ENCODE measurements at places on chromosomes 16 and 17.

GRCh38 chr17:64261417-64262145 is 1.5 kb downstream of the TEX2 start:
- no peak for DNase-seq

DNA sequence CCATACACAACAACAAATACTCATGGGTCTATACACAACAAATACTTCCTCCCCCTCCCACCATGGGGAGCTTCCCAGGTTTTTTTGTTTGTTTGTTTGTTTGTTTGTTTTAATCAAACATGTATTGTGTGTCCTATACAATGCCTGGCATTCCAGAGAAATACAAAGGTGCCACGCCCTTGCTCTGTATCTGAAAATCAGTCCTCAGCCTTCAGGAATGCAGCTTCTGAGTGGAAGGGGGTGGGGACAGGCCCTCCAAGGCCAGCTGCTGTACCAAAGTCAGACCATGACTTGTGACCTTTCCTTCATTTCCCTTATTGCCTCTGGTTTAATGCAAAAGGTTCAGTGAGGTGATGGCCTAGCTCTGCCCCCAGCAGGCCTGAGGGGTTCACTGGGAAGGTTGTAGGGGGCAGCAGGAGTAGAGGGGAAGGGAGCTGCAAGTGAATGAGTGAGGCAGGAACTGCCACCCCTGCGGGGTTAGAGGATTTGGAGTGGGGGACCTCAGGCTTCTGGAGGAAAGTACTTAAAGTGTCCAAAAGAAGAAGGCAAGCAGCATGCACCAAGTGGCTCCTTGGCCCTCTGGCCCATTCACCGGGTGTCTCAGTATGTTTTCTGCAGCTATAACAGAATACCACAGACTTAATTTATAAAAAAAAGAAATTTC is 105.2 kb downstream of the CLEC16A start:
- no peak for DNase-seq

DNA sequence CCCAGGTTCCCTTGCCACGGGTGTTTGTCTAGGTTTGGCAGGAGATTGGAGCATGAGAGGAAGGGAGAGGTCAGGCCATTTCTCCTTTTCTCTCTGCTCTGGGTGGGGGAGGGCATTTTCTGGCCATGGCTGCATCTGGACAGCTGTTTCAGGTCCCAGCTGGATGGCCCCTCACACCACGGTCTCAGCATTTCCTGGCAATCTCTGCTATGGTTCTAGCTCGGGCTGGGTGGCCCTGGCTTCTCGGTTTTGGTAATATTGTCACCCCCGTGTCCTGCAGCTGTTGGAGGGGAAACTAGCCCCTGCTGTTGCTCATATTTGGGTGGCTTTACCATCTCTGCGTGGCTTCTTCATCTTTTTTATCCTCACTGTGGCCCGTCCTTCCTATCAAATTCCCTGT is 11.5 kb upstream of the NLRP1 start:
- DNase-seq, result no peak

DNA sequence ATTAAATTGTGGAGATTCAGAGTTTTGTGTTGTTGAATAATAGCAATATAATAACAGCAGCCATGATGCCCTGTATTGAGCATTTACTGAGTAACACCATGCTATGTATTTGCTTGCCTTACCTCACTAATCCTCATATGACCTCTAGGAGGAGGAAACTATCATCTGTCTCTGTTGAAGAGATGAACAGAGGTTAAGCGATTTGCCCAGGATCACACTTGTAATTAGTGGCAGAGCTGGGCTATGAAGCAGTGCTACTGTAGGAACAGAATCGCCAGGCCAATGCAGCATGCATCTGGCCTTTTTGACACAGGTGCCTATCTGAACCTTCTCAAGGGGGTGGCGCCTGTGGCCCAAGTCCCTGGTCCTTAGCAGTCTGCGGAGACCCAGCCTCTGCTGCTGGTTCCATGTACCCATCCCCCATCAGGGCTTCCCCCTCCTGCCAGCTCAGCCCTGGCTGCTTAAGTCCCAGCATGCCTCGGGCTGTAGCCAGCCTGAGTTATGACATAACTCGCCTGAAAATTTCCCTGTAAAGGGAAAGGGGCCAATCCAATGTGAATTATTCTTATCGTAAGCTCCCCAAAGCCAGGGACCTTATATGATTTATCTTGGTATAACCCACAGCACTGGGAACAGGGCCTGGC is 50.4 kb upstream of the HS3ST2 start:
- DNase-seq, result no peak

GRCh38 chr16:56657555-56658326 is at the start of gene MT1F:
MT1F (plus strand) TSS chr16:56657959; CDS start chr16:56658059, 100 bp downstream.
- DNase-seq, result peak; percentile 57

DNA sequence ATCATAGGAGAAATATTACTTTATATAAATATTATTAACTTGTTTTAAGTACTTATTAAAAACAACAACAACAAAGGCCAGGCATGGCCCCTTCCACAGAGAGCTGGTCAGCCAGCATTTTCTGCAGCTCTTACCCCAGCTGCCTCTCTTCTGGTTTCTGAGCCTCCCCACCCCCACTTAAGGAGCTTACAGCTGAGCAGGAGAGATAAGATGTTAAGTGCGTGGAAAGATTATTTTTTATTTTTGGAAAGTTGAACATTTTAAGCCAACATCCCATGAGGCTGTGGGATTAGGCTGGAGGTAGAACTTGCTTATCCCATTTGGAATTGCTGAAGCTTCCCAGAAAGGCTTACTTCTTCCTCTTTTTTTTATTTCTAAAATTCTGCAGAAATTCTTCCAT is 401.2 kb downstream of the SEC14L1 start:
- DNase-seq, result no peak

DNA sequence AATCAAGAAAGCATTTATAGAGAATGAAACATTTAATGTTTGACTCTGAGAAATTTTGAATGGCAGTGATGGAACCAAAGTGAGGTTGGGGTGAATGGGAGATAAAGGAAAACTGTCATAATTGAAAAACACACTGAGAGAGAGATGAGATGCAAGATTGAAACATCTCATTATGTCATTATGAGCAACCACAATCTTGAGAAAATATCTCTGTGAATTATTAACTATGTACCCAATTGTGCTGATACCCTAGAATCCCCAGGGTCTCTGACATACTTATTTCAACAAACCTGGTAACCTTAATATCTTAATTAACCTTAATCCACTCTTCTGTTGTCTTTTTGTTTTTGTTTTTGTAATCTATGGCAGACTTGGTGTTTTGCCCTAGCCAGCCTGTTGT is 143.5 kb upstream of the HLF start:
- no peak for DNase-seq

DNA sequence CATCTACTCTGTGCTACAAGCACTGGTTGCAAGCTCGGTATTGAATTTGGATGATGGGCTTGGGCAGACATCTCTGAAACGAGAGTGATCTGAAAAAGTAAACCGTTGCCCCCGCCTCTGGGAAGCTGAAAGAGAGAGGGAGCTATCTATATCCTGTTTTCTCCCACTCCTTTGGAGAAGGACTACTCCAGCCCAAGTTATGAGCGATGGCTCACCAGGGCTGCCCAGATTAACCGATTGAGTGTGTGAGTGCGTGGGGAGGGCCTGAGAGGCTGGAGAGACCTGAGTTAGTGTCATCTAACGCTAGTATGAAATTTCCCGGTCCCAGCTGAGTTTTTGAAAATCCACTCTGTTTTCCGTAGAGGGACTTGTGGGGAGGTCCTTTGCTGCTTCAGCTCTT is 11.5 kb downstream of the MGAT5B start:
- no peak for DNase-seq

- DNase-seq, result peak; percentile 67
Measured at GRCh38 chr16:67528222-67528869, at the start of gene RIPOR1. RIPOR1 (plus strand) TSS chr16:67528829; CDS start chr16:67538447, 9,618 bp downstream.

- DNase-seq, result no peak
Measured at GRCh38 chr16:49837688-49838410, 18.1 kb downstream of the ZNF423 start.

DNA sequence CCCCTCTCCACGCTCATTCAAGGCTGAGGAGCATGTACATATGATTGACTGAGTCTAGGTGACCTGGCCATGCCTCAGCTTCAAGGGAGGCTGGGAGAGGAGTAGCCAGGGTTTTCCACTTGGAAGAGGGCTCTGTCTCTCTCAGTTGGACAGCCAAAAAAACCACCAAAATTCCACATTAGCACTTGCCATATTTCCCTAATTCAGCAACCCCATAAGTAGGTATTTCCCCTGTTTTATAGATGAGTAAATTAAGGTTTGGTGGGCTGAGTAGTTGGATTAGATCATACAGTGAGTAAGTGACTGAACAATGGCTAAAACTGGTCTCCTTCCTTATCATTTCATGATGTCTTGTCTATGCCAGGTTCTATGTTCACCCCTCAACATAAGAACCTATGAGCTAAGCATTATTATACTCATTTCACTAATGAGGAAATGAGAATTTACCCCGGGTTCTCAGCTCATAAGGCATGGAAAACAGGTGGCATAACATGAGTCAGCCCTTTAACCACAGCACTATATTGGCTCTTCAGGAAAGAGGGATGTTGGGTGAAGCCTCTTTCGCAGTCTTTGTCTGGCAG is 68.0 kb upstream of the GAS7 start:
- DNase-seq, result no peak

- no peak for DNase-seq
Measured at GRCh38 chr16:86868786-86869185, 290.4 kb downstream of the FOXL1 start.

GRCh38 chr17:183021-183420 is 1.6 kb upstream of the DOC2B start:
- DNase-seq, result no peak

DNA sequence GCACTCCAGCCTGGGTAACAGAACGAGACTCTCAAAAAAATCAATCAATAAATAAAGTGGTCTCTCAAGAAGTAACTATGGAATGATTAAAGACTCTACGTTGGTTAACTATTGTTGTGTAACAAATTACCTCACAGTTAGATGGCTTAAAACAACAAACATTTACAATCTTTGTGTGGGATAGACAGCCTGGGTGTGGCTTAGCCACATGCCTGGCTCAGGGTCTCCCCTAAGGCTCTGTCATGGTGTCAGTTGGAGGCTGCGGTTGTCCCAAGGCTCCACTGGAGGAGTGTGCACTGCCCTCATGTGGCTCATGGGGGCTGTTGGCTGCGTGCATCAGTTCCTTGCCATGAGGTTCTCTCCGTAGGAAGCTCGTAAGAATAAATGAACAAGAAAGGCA is 294.5 kb downstream of the SNX29 start:
- peak; percentile 75 for DNase-seq

GRCh38 chr17:50459756-50460155 is 8.9 kb downstream of the CHAD start:
- no peak for DNase-seq

DNA sequence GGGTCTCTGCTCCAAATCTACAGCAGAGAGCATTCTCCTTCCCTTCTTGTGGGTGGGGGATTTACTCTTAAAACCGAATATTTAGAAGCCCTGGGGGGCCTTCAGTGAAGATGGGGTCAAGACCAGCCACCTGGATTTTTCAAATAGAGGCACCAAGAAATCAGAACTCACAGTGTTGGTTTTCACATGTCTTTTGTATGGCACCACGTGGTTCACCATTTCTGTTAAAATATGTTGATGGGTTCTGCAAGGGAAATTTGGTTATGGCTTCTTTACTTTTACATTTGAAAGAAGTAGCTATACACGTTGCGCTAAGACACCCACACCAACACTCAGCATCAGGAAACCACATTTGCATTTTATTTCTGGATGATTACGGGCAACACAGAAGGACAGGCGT is 17.7 kb downstream of the MAF start:
- DNase-seq, result no peak

All from HEK293T (cell line).